Stimulated activated CD8-positive, alpha-beta memory T cell treated with anti-CD3 and anti-CD28 coated beads, Interleukin-12 subunit alpha, Interleukin-12 subunit beta, amount 100 ng/mL, for 4 hours (primary cell): ENCODE measurements at places on chromosomes 12 and 14.

DNA sequence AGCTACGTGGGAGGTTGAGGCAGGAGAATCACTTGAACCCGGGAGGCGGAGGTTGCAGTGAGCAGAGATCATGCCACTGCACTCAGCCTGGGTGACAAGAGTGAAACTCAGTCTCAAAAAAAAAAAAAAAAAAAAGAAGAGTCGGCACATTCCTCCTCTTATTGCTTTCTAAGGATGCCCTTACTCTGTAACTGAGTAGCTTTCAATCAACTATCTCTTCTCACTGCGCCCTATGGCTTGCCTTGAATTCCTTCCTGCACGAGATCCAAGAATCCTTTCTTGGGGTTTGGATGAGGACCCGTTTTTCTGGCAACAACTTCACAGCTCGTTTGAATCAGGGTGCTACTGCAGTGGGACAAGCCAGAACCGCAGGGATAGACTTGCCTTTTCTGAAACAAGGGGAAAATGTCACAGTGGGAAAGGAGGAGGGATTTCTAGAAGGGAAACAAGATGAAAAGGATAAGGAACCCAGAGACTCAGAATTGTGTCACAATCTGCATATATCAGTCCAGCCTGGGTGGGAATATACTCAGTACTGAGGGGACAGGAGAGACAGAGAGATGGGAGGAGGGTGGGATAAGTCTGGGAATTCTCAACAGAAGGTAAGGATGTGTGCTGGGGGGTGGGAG lies 16.1 kb upstream of the RND1 start:
- no peak for DNase-seq

GRCh38 chr14:91055016-91055415 lies 5.4 kb downstream of the RPS6KA5 start:
- DNase-seq = no peak

DNA sequence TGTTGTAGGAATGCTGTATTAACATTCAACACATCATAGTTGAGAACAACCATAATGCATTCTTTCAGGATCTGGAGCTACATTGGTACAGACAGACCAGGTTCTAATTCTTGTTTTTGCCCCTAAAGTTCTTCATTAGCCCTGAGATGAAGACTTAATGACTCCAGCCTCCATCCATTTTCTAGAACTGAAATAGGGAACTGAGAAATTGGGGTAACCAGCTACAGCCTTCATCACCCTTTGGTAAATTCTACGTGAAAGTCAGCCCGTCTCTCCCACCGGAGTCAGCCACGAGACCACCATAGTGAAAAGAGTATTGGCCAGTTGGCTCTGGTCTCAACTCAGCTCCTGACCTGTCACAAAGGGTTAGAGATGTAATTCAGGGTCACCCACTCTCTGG lies 164.0 kb downstream of the NUAK1 start:
- DNase-seq = no peak

DNA sequence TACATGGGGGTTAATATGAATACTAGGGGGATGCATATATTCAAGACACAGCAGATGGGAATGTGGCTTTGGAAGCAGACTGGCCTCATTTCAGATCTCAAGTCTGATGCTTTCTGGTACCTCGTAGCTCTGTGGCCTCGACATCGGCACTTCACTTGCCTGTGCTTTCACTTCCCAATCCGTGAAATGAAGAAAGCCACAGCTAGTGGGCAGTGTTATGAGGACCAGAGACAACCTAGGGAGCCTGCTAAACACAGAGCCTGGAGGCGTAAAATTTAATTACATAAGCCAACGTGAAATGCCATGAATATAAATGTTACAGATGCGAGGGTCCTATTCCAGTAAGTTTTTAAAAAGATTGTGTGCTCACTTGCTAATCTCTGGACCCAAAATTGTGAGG lies 286.0 kb downstream of the TMEM132D start:
- no peak for DNase-seq

GRCh38 chr12:114399664-114400211 lies 6.2 kb downstream of the TBX5 start:
- DNase-seq = no peak

- no peak for DNase-seq
Observed at GRCh38 chr14:94474581-94475031, 1.4 kb downstream of the SERPINA9 start.

DNA sequence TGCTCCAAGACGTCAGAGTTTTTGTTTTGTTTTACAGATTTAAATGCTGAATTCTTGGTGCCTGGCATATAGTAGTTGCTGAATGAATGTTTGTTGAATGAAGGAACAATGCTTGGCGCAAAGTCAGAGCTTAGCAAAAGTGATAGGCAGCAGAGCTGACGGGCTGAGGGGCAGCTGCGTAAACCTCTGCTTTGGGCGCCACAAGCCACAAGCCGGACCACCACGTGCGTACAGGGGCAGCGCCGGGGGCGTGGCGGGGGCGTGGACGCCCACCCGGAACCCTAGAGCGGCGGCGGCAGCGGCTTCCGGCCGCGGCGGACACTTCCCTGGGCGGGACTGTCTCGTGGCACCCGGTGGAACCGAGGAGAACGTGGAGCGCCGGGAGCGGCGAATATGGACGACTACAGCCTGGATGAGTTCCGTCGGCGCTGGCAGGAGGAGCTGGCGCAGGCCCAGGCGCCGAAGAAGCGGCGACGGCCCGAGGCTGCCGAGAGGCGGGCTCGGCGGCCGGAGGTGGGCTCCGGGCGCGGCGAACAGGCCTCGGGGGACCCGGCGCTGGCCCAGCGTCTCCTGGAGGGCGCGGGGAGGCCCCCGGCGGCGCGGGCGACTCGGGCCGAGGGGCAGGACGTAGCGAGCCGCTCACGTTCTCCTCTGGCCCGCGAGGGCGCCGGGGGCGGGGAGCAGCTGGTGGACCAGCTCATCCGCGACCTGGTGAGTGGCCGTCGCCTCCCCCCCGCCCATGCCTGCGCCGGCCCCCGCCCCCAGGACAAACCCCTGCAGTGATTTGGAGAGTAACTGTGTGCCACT lies at the start of gene FBXW8:
Gene FBXW8 (plus strand): TSS at position 306 of the 807 bp plus-strand sequence. CDS start 88 bp downstream, at position 394.
- peak; percentile 58 for DNase-seq

DNA sequence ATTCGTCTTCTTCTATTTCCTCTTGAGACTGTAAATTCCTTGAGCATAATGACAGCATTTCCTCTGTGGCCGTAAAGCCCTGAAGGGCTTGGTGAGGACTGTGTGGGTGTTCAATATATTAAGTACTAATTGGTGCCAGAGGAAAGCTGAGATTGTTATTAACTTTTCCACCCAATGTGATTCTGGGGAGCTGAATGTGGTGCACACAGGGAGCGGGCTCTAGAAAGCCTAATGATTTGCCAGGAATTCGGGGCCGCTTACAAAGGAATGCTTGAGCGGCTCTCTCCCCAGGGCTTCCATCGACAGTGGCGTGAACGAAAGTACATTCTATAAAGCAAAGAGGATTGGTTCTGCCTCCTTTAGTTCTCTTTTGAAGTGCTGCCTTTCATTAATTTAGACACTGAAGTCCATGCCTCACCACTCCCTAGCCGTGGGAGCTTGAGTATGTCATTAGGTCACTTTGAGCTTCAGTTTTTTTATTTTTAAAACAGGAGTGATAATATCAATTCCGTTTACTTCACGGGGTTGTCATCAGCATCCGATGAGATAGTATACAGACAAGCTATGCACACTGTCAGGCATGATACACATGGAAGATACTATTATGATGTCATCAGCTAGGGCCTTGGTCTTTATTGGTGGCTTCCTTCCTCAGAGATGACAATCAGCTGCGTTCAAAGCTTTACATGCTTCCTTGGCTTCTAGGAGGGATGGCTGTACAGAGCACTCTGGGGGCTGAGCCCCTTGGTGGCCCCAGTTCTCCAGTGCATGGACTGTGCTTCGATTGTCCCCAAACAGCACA lies 11.0 kb upstream of the GSG1 start:
- no peak for DNase-seq

- DNase-seq = no peak
Observed at GRCh38 chr12:54448344-54448743, 25.1 kb downstream of the GTSF1 start.

DNA sequence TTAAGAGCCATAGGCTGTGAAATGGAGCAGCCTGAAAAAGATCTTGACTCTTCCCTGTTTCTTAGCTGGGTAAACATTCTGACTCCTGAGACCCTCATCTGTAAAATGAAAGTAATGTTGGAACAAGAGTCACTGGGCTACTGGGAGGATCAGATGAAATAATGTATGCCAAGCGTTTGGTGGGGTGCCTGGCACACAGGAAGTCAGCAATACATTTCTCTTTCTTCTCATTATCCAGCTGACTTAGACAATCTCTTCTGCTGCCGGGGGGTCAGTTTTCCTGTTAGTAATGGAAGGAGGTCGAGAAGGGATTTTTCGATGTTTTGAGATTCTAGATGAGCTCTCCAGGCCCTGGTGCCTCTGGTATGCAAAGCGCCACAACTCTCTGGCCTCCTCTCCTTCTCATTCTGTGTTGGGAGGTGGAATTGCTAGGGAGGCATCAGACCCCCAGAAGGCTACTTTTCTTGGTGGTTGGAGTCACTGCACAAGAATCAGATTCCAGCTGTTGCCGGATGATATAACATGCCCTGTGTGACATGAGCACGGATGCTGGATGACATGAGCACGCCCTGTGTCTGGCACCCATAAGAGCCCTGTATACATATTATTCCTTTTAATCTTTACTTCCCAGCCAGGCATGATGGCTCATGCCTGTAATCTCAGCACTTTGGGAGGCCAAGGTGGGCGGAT lies 4.3 kb downstream of the OASL start:
- no peak for DNase-seq

DNA sequence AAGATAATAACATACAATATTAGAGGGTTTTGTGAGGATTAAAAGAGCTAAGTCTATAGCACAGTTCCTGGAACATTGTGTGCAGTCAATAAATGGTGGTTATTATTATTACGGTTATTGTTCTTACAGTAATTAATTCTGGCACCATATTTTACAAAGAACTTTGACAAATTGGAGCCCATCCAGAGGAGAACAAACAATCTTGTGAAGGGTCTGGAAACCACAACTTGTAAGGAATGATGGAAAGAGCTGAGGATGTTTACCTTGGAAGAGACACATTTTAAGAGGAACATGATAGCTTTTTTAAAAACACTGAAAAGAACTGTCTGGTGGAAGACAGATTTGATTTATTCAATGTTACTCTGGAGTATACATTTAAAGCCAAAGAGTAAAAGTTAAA lies 150.5 kb upstream of the KRR1 start:
- DNase-seq = no peak

DNA sequence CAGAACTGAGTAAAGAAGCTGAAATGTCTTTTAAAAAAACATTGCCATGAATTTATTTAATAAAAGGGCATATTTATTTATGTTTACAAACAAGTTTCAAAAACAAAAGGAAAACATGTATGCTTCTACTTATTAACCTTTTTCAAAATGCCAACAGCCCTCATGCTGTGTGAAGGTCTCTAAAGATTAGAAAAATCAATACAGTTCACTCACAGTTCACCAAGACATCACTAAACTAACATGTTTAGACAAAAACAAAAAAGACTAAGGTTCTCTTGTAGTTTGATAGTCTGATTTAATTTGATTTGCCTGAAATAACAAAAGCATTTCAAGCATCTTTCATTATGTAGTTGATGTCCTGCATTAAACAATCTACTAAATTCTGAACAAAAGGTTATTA lies 63.9 kb upstream of the POC1B start:
- no peak for DNase-seq

GRCh38 chr14:33237115-33237740 lies 298.5 kb downstream of the NPAS3 start:
- no peak for DNase-seq

GRCh38 chr12:31207799-31208465 lies 118.0 kb downstream of the SINHCAF start:
- DNase-seq = no peak

- DNase-seq = no peak
Observed at GRCh38 chr14:30016002-30016401, 88.4 kb upstream of the PRKD1 start.

GRCh38 chr14:98963610-98964009 lies 308.4 kb downstream of the BCL11B start:
- no peak for DNase-seq

GRCh38 chr12:89439941-89440340 lies 84.7 kb downstream of the GALNT4 start:
- no peak for DNase-seq

- no peak for DNase-seq
Observed at GRCh38 chr12:101238306-101238705, 28.3 kb upstream of the SLC5A8 start.

DNA sequence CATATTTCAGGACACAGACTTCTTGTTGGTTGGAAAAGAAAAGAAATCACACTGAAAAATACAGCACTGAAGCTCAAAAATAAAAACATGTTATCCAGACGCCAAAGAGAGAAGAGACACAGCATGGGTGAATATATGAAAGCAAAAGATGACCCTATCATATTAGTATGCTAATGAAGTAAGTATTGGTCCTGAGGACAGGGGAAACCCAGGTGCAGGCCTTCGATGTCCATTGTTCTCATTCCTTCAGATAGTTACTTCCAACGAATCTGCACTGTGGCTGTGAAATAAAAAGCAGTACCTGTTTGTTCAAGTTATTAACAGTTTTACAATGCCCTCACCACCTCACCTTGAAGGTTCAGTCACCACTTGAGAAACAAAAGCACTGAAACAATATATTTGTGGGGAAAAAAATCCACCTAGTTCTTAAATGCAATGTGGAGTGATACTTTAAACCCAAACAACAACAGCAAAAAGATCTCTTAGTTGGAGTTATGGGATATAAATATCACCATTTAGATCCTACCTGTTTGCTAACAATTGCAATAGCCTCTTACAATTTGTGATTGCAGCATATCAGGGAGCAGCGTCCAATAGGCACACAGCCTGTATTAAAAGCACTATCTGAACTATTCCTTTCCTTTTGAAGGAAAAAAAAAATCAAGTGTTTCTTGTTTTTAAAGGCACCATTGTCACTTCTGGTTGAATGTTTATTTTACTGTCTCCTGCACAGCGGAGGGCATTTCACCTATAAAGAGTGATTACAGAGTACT lies 188.1 kb downstream of the BCAT1 start:
- no peak for DNase-seq

GRCh38 chr14:77275601-77276017 lies 4.6 kb upstream of the NGB start:
- DNase-seq = no peak

DNA sequence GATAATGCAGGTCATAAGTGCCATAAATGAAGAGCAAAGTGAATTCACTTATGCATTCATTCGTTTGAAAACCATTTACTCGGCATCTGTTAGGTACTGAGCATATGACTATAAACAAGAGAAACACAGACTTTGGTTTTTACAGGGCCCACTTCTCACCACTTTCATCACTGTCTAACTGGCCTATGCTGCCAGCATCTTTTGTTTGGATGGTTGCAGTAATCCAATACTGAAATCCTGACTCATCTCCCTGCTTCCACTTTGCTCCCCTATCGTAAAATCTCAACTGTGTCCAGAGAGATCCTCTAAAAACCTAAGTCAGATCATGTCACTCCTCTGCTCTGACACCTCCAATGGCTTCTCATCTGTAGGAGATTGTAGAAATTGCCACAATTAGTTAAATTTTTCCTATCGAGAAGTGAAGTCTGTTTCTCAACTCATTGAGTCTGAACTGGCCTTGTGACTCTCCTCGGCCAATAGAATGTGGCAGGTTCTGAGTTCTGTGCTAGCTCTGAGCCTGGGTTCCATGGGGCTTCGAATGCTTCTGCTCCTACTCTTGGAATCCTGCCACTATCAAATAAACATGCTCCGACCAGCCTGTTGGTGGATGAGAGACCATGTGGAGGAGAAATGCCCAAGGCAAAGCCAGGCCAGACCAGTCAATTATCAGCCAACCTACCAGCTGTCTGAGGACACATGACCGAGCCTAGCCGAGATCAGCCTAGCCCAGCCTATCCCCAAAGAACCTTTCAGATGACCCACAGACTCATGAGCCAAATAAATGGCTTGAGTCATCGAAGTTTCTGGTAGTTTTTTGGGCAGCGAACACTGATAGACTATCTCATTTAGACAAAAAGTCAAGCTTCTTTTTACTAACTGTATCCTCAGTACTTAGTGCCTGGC lies 2.2 kb upstream of the BATF start:
- no peak for DNase-seq
